ENCODE measurements at places on chromosomes 4 and X. TPM values are rescaled to one million over a fixed set of nuclear protein-coding genes. Genes with fewer than 3 reads are reported as not detected.
A peak's percentile ranks its signal among the peaks of the same experiment; 100 is the strongest.

LRIT3 gene
- polyA plus RNA-seq, result not detected

SH3TC1 gene
- polyA plus RNA-seq, result 64.3 TPM

DNA sequence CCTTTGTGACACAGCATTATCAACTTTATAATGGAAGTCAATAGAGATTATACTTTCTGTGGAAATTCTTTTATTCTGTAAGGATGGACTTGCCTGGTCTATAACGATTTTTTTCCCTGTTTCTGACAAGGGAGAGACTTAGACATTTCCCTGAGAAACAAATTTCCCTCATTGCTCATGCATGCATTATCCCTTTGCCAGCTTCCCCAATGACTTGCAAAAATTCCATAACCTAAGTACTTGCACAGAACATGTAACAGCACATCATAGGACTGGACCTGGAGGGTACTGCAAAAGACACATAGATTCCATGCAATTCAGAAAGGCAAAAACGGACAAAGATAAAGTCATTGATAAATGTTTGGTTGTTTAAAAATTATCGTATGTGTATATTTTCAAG, 166.7 kb downstream of the FHIP1A start:
- DNase-seq, result no peak

GRCh38 chr4:106329041-106329618, 12.8 kb downstream of the AIMP1 start:
- DNase-seq, result no peak

GRCh38 chrX:30313322-30313721, 4.1 kb upstream of the NR0B1 start:
- DNase-seq, result no peak

DNA sequence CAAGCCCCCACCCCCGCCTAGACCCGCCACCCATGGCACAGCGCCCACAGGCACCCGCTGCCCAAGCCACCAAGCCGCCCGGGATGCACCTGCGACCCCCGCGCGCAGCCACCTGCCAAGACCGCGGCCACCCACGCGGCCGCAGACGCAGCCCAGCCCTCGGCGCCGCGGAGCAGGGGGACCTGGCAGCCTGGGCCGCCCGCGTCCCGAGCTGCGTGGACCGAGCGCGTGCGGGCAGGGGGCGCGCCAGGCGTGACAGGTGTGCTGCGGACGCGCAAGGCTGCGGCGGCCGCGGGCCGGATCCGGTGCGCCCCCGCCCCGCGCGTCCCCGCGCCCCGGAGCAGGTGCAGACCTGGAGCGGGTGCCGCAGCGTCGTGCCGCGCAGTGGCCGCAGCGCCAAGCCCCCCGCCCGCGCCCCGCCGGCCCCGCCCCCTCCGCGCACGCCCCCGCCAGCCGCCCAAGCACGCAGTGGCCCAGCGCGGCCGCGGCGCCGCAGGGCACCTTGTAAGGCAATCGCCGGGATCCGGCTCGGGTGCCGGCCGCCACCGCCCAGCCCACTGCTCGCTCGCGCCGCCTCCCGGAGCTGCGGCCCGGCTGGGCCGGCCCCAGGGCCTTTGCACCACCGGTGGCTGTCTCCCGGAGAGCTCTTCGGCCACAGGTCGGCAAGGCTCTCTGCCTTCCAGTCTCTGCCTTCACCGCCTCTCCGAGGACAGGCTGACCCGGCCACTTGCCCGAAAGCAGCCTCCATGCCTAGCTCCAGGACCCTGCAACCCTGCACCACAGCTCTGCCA, at the start of gene PNCK:
Gene PNCK (minus strand): TSS at position 386 of the 791 bp plus-strand sequence. CDS start 737 bp downstream, outside the sequence.
- no peak for DNase-seq

DNA sequence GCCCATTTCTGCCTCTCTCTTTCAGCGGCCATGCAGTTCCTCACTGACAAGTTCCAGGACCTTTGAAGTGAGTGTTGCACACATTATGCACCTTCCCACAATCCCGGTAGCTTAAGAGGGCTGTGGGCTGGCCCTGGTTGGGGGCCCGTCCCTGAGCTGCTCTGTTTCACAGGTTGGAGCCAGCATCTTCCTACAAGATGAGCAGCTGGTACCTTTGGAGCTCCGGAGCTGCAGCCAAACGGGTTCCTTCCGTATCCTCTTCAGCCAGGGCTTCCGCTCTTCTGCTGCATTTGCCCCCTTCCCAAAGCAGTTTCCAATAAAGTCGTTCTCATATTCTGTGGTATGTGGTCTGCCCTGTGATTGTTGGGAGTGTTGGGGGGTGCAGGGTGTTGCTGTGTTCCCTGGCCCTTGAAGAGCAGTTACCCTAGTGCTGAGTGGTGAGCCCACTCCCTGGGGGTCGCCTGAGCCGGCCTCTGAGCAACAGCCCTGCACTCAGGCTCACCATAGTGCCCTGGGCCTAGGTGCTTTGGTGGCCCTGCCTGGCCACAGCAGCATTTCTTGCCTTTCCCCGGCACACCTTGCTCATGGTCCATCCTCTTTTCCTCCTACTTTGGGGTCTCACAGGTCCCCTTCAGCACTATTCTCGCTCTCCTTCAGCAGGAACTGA, 60.4 kb downstream of the CXorf49B start:
- no peak for DNase-seq

DNA sequence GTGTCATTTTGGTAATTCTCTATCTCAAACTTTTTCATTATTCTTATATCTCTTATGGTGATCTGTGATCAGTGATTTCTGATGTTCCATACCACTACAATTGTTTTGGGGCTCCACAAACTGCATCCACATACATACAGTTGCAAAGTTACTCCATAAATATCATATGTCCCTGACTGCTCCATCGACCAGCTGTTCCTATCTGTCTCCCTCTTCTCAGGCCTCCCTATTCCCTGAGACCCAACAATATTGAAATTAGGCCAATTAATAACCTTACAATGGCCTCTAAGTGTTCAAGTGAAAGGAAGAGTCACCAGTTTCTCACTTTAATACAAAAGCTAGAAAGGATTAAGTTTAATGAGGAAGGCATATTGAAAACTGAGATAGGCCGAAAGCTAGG, 108.7 kb downstream of the ANAPC10 start:
- no peak for DNase-seq

GRCh38 chr4:37628977-37629609, 57.1 kb downstream of the RELL1 start:
- DNase-seq, result no peak

GRCh38 chrX:80550722-80551121, 130.5 kb downstream of the TENT5D start:
- no peak for DNase-seq

- DNase-seq, result no peak
These were observed 78.5 kb downstream of the ABLIM2 start for GRCh38 chr4:8079916-8080753.

- no peak for DNase-seq
These were observed 3.4 kb downstream of the RNF212 start for GRCh38 chr4:1109898-1110506.

GRCh38 chr4:6955261-6955911, 45.8 kb downstream of the TBC1D14 start:
- DNase-seq, result no peak

GRCh38 chr4:77665381-77666069, 59.9 kb downstream of the CXCL13 start:
- no peak for DNase-seq

- DNase-seq, result peak; percentile 30
These were observed 73.8 kb downstream of the FBXW7 start for GRCh38 chr4:152462047-152462446.

GRCh38 chr4:175125410-175126068, 207.4 kb downstream of the ADAM29 start:
- DNase-seq, result no peak

FMR1 gene
- 8.2 TPM for polyA plus RNA-seq

GRCh38 chrX:16112428-16112827, 10.9 kb upstream of the GRPR start:
- no peak for DNase-seq

PCSK1N gene
- polyA plus RNA-seq, result 0.57 TPM

SSX2 gene
- polyA plus RNA-seq, result not detected

GRCh38 chr4:39802005-39802404, 104.1 kb downstream of the UBE2K start:
- DNase-seq, result no peak

SPIN3 gene
- polyA plus RNA-seq, result 1.1 TPM

DNA sequence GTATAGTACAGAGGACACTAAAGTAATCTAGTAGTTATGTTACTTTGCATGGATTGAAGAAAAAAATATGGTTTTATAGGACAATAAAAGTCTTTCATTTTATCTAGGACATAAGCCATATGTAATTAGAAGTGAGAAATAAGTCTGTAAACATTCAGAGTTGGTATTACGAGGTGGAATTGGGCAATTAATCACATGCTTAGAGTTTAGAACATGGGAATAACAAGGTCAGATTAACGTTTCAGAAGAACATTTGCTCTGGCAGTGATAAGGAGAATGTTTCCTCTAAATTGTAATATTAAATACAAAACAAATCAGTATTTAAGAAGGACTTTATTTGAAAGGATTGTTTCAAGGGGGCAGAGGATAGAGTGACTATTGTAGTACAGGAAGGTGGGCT, 15.6 kb upstream of the SULT1E1 start:
- no peak for DNase-seq

Data from naive B cell (primary cell).